ENCODE measurements at places on chromosomes 7 and 10. TPM values are rescaled to one million over a fixed set of nuclear protein-coding genes. Genes with fewer than 3 reads are reported as not detected.

TMEM273 gene
- 17.9 TPM for total RNA-seq

SEC31B gene
- 6.4 TPM for total RNA-seq

FLNC gene
- total RNA-seq = 31.9 TPM

TET1 gene
- 3.2 TPM for total RNA-seq

CALHM1 gene
- total RNA-seq = not detected

RARRES2 gene
- total RNA-seq = 305 TPM

PLA2G12B gene
- total RNA-seq = not detected

TRIM50 gene
- total RNA-seq = not detected

SPDYE8 gene
- total RNA-seq = not detected

DNA sequence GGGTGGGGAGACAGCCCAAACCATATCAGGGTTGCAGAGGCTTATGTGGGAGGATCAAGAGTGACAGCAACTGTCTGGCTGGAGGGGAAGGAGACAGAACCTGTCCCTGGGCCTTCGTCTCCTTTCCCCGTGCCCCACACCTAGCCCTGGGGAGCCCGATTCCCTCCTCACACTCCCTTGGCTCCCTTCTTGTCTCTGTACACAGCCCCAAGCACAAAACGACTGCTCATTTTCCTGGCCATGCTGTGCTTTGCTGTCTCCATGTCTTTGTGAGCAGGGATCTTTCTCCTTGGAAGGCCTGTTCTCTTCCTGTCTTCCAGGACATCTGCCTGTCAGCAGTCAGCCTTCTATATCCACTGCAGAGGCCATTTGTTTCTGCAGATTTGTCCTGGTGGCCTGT, 113.7 kb downstream of the INSYN2A start:
- DNase-seq = no peak
- no peak overlapping the region for H3K4me3 ChIP-seq
- H3K27me3 ChIP-seq = no peaks in the 10 kb centered on the region
- H3K36me3 ChIP-seq = no peaks in the 10 kb centered on the region

GRCh38 chr10:79115302-79115701, 46.5 kb downstream of the ZMIZ1 start:
- peaks cover 91% of the 10 kb centered on the region for H3K4me1 ChIP-seq
- H3K27me3 ChIP-seq = no peaks in the 10 kb centered on the region
- peak overlapping the region; percentile 79 for H3K27ac ChIP-seq
- no peak overlapping the region for H3K4me3 ChIP-seq
- H3K36me3 ChIP-seq = no peaks in the 10 kb centered on the region
- no peak for DNase-seq

- no peak overlapping the region for H3K4me3 ChIP-seq
- no peaks in the 10 kb centered on the region for H3K36me3 ChIP-seq
- no peaks in the 10 kb centered on the region for H3K27me3 ChIP-seq
- H3K27ac ChIP-seq = no peak overlapping the region
- H3K4me1 ChIP-seq = no peaks in the 10 kb centered on the region
Measured at GRCh38 chr7:121744877-121745276, 128.1 kb upstream of the PTPRZ1 start.

- H3K27ac ChIP-seq = no peak overlapping the region
- no peaks in the 10 kb centered on the region for H3K36me3 ChIP-seq
- DNase-seq = no peak
- no peak overlapping the region for H3K4me3 ChIP-seq
- H3K27me3 ChIP-seq = no peaks in the 10 kb centered on the region
- H3K4me1 ChIP-seq = peaks cover 32% of the 10 kb centered on the region
Measured at GRCh38 chr10:119723624-119724023, 2.2 kb upstream of the INPP5F start.

GRCh38 chr7:24911213-24911603, 68.8 kb downstream of the OSBPL3 start:
- no peak overlapping the region for H3K4me3 ChIP-seq
- DNase-seq = no peak
- peaks cover 29% of the 10 kb centered on the region for H3K4me1 ChIP-seq
- H3K27ac ChIP-seq = no peak overlapping the region
- H3K36me3 ChIP-seq = no peaks in the 10 kb centered on the region
- no peaks in the 10 kb centered on the region for H3K27me3 ChIP-seq

- peaks cover 44% of the 10 kb centered on the region for H3K4me1 ChIP-seq
- H3K4me3 ChIP-seq = no peak overlapping the region
- no peak for DNase-seq
Measured at GRCh38 chr7:151699147-151699927, 177.6 kb downstream of the PRKAG2 start.

DNA sequence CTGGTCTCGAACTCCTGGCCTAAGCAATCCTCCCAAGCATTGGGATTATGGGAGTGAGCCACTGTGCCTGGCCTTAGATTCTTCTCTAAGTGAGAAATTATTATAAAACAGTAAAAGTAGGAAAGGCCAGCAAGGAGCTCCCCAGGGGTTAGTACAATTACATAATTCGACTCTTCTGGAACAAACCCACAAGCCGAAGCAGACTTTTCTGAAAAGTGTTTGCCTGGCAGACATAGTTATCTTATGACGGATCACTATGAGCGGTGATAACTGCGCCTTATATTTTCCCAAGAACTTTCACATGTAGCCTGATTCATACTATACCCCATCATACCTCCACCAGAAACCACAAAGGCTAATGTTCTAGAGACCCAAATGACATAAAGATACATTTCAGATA, 30.2 kb upstream of the SH3PXD2A start:
- DNase-seq = no peak
- no peaks in the 10 kb centered on the region for H3K27me3 ChIP-seq
- H3K4me1 ChIP-seq = peaks cover 43% of the 10 kb centered on the region
- H3K27ac ChIP-seq = no peak overlapping the region
- no peak overlapping the region for H3K4me3 ChIP-seq

- no peak overlapping the region for H3K4me3 ChIP-seq
- peaks cover 6% of the 10 kb centered on the region for H3K4me1 ChIP-seq
- H3K27me3 ChIP-seq = peaks cover 4% of the 10 kb centered on the region
- no peak overlapping the region for H3K27ac ChIP-seq
- no peak for DNase-seq
Measured at GRCh38 chr10:100684688-100685235, 60.6 kb upstream of the PAX2 start.

DNA sequence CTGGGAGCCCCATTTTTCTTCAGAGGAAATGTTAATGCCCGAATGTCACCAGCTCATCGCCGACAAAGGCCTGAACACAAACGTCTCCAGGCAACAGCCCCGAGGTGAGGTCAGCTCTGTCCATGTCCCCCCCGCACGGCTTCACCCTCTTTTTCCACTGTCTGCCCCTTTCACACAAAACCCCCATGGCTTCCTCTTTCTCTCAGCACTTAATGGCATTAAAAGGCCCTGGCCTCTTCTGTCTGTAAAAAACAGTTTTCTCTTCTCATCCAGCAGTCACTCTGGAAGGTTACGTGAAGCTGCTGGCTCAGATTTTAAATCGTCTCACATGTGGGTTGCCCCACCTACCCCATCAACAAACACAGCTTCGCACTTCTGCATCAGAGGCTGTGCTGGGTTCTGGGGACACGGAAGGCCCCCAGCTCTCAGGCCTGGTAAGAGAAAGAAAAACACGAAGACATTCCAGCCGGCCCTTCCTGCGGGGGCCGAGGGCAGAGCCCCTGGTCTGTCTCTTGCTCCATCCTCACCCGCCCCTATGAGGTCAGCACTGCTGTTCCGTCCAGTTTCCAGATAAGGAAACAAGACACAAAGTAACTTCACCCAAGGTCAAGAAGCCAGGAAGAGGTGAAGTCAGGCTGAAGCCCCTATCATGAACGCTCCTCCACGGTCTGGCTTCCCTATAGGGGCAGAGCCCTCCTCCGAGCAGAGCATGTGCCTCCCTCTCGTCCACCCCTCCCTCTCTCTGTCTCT, 91.1 kb upstream of the PDGFA start:
- H3K4me3 ChIP-seq = no peak overlapping the region
- H3K27ac ChIP-seq = peak overlapping the region; percentile 24
- no peaks in the 10 kb centered on the region for H3K4me1 ChIP-seq
- no peaks in the 10 kb centered on the region for H3K36me3 ChIP-seq
- DNase-seq = no peak
- no peaks in the 10 kb centered on the region for H3K27me3 ChIP-seq

DNA sequence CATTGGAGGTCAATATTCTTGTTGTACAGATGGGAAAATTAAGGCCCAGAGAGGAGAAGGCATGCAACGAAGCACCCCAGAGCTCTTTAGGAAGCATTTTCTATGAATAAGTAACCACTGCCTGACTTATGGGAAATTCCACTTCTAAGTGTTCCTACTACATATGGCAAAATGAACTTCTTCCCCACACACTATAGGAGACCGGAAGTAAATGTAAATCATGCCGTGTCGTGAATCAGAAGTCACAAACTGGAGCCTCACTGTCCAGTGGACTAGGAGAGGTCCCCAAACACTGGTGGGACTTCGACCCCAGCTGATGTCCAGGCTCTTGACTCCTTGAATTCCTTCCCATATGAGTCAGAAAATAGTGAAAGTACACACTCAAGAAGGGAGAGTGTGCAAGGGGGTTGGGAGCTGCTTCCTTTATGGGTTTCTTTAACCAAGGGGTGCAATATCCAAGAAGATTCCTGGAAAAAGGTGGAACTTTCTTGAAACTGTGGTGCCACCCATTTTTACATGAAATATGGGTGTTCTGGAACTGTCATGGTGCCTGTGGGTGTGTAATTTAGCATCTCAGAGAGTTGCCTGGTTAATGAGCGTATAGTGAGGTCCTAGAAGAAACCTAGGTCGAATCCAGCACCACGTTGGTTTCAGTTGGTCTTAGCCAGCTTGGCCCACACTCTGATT, 6.7 kb downstream of the RASSF4 start:
- H3K36me3 ChIP-seq = no peaks in the 10 kb centered on the region
- no peak for DNase-seq
- H3K4me3 ChIP-seq = no peak overlapping the region
- no peaks in the 10 kb centered on the region for H3K27me3 ChIP-seq
- peak overlapping the region; percentile 32 for H3K27ac ChIP-seq
- H3K4me1 ChIP-seq = peaks cover 50% of the 10 kb centered on the region

- no peaks in the 10 kb centered on the region for H3K4me1 ChIP-seq
- H3K27me3 ChIP-seq = no peaks in the 10 kb centered on the region
- H3K27ac ChIP-seq = no peak overlapping the region
- H3K4me3 ChIP-seq = no peak overlapping the region
- H3K36me3 ChIP-seq = no peaks in the 10 kb centered on the region
- no peak for DNase-seq
Measured at GRCh38 chr7:145104400-145104799, 268.5 kb upstream of the TPK1 start.

- H3K4me1 ChIP-seq = peaks cover 21% of the 10 kb centered on the region
- H3K27ac ChIP-seq = peak overlapping the region; percentile 42
- DNase-seq = no peak
- H3K36me3 ChIP-seq = no peaks in the 10 kb centered on the region
Measured at GRCh38 chr7:38002689-38003088, 82.2 kb downstream of the EPDR1 start.

DNA sequence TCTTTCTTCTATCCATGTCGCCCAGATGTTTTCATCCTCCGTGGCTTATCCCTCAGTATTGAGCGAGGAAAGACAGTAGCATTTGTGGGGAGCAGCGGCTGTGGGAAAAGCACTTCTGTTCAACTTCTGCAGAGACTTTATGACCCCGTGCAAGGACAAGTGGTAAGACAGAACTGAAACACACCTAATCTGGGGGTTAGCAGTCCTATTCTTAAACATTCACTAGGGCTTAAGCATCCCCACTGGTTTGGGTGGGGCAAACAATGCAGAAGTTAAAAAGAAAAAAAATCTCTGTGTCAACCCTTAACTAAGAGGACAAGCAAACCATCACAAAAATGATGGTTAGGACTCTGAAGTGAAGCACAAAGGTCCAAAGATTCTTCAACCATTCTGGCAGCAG, 43.8 kb downstream of the SP8 start:
- no peaks in the 10 kb centered on the region for H3K27me3 ChIP-seq
- H3K36me3 ChIP-seq = no peaks in the 10 kb centered on the region
- no peaks in the 10 kb centered on the region for H3K4me1 ChIP-seq

DNA sequence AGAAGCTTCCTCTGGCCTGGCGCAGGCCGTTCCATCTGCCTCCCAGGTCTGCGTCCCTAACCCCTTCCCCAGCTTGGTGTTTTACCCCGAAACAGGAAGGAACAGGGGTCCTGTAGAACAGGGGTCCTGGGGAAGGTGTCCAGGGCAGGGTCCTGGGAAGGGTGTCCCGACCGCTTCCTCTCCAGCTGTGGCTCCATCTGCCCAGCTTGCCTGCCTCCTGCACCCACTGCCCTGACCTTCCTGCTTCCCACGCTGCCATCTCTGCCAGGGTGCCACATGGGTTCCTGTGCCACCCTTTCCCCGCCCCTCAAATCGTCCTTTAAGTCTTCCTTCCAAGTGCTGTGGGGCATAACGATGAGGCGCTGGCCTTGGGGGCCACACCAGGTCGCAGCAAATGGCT, 32.4 kb downstream of the WDR86 start:
- H3K4me1 ChIP-seq = peaks cover 14% of the 10 kb centered on the region

Measured in vagina (tissue), 2 donors.